ENCODE measurements at places on chromosomes 2 and 18. TPM values are rescaled to one million over a fixed set of nuclear protein-coding genes. Genes with fewer than 3 reads are reported as not detected.

Gene LOXL3
- polyA plus RNA-seq = 0.74 TPM

Gene SFXN5
- 2.8 TPM for polyA plus RNA-seq

Gene CRYGD
- not detected for polyA plus RNA-seq

Gene HAAO
- 5.7 TPM for polyA plus RNA-seq

Gene HSBP1L1
- polyA plus RNA-seq = 10.9 TPM

Gene C2orf66
- polyA plus RNA-seq = not detected

Gene EIPR1
- polyA plus RNA-seq = 41.5 TPM

Gene TMEM185B
- polyA plus RNA-seq = 29.1 TPM

Gene ST6GAL2
- not detected for polyA plus RNA-seq

Gene CCDC150
- 0.63 TPM for polyA plus RNA-seq

Gene ZNF385B
- polyA plus RNA-seq = not detected

Gene QPCT
- 1.8 TPM for polyA plus RNA-seq

Gene IL1RL1
- not detected for polyA plus RNA-seq

Gene FABP1
- polyA plus RNA-seq = not detected

Gene KCNE4
- not detected for polyA plus RNA-seq

Gene ACADL
- polyA plus RNA-seq = not detected

Gene GKN1
- polyA plus RNA-seq = not detected

Gene TEKT4
- polyA plus RNA-seq = not detected

Gene KLF11
- polyA plus RNA-seq = 13.9 TPM

Gene PPP1R7
- 94.7 TPM for polyA plus RNA-seq

Gene SPIRE1
- polyA plus RNA-seq = 0.05 TPM

Gene TYW5
- 3.9 TPM for polyA plus RNA-seq

Gene LYG2
- not detected for polyA plus RNA-seq

Gene RAB27B
- 1.1 TPM for polyA plus RNA-seq

Gene DCDC2C
- polyA plus RNA-seq = not detected

Gene CAVIN2
- polyA plus RNA-seq = 4.8 TPM

Gene PTMA
- polyA plus RNA-seq = 2,664 TPM

Gene GRHL1
- polyA plus RNA-seq = 0.16 TPM

Gene MALL
- not detected for polyA plus RNA-seq

Gene CERKL
- 13.0 TPM for polyA plus RNA-seq

Gene MDH1B
- not detected for polyA plus RNA-seq

Gene AGXT
- not detected for polyA plus RNA-seq

Gene NOSTRIN
- not detected for polyA plus RNA-seq

Gene COL3A1
- not detected for polyA plus RNA-seq

Gene PLCD4
- polyA plus RNA-seq = 0.40 TPM

Gene IL1B
- polyA plus RNA-seq = not detected

Gene SLC14A1
- polyA plus RNA-seq = 3.5 TPM

Gene KDSR
- 40.2 TPM for polyA plus RNA-seq

Gene SCN2A
- 0.06 TPM for polyA plus RNA-seq

Gene MAP3K19
- not detected for polyA plus RNA-seq

Gene RAB1A
- 44.4 TPM for polyA plus RNA-seq

Gene FIGN
- not detected for polyA plus RNA-seq

Gene NT5DC4
- not detected for polyA plus RNA-seq

Gene CCDC148
- not detected for polyA plus RNA-seq

Gene THSD7B
- polyA plus RNA-seq = not detected

Gene PLGLB2
- polyA plus RNA-seq = not detected

Gene UGT1A4
- not detected for polyA plus RNA-seq

Gene PMAIP1
- 89.4 TPM for polyA plus RNA-seq

Gene ASB18
- not detected for polyA plus RNA-seq

Gene LBX2
- not detected for polyA plus RNA-seq

Gene DAPL1
- not detected for polyA plus RNA-seq

Gene CROCC2
- not detected for polyA plus RNA-seq

Gene MC5R
- not detected for polyA plus RNA-seq

Gene PAIP2B
- polyA plus RNA-seq = 3.1 TPM

Gene SERPINB10
- not detected for polyA plus RNA-seq

Gene MAB21L4
- polyA plus RNA-seq = not detected
